ENCODE measurements at places on chromosomes 4 and X.

DNA sequence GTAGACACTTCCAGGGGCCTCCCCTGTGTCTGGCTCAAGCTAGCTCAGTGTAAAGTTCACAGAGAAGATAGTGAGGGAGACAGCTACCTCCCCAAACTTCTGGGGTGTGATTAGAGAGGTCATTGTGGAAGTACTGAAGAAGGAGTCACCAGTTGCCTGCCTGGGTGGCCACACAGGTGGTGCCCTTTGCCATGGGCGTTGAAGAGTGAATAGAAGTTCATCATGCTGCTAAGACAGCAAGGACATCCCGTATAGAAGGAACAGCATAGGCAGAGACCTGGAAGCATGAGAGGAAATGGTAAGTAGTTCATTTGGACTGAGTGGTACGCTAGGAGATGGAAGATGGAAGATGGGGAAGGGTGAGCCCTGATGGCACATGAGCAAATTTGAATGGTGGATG is 110.1 kb downstream of the PJA1 start:
- DNase-seq, result no peak

GRCh38 chrX:46627711-46628419 is 54.3 kb downstream of the CHST7 start:
- DNase-seq, result no peak

GRCh38 chr4:168604496-168605373 is 107.9 kb downstream of the PALLD start:
- DNase-seq, result no peak

DNA sequence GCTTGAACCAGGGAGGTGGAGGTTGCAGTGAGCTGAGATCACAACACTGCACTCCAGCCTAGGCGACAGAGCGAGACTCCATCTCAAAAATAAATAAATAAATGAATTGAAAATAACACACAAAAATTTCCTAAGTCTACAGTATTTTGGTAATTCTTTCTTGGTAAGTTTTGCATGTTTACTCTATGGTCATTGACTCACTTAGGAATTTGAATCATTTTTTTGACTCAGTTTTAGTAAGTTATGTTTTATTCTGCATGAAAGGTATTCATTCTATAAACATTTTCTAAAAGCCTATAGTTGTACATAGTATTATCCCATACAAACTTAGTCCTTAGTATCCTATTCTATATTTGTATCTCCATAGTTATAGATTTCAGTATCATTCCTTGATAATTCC is 772.9 kb upstream of the SLIT2 start:
- DNase-seq, result no peak

DNA sequence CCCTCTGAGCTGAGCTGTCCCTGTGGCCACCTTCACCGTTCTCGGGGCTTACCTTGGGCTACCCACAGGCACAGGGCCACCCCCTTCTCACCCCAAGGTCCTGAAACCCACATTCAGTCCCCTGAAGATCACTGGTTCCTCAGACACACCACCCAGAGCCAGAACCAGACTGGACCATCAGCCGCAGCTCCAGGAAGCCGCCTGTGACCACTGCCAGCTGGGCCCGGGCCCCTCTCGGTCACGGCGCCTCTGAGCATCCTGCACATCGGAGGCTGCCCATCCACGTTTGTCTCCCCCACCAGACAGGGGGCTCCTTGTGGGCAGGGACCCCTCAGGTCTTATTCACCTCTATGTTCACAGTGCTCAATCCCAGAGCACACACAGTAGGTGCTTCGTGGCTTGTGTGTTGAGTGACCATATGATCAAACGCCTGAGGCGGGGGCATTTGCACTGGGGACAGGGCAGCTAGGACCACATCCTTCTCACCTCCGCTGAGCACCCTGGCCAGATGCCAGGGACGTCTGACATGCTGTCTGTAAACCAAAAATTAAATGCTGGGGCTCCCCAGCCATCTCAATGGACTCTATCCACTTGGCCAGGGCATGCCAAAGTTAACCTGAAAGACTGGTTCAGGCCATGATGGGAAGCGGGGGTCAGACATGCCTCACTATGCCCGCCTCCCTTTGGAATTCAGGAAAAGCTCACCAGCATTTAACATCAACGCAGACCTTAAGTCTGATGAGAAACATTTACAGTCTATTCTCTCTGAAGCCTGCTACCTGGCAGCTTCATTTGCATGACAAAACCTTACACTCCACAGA is 109.4 kb upstream of the AFAP1 start:
- DNase-seq, result no peak

GRCh38 chrX:19863212-19863856 is 24.1 kb downstream of the SH3KBP1 start:
- DNase-seq, result no peak

DNA sequence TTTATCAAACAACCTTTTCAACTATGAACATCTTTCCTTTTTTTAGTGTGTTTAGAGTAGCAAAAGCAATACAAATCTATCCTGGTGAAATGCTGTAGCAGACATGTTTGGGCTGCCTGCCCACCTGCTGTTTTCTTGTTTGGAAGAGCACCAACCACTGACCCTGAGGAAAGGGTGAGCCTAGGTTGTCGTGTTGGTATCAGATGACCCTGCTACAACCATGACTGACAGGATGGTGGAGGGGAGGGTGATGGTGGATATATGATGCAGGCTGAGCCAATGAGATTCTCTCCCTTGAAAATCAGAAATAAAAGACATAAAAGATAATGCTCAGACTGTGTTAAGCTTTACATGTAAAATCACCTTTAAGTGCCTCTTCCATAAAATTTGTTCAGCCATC is 201.2 kb downstream of the NPNT start:
- DNase-seq, result no peak

GRCh38 chrX:29082558-29082957 is 495.3 kb downstream of the IL1RAPL1 start:
- no peak for DNase-seq

GRCh38 chr4:183118585-183118984 is 19.5 kb downstream of the WWC2 start:
- DNase-seq, result no peak

- no peak for DNase-seq
Measured at GRCh38 chr4:146709956-146710355, 71.3 kb downstream of the POU4F2 start.

DNA sequence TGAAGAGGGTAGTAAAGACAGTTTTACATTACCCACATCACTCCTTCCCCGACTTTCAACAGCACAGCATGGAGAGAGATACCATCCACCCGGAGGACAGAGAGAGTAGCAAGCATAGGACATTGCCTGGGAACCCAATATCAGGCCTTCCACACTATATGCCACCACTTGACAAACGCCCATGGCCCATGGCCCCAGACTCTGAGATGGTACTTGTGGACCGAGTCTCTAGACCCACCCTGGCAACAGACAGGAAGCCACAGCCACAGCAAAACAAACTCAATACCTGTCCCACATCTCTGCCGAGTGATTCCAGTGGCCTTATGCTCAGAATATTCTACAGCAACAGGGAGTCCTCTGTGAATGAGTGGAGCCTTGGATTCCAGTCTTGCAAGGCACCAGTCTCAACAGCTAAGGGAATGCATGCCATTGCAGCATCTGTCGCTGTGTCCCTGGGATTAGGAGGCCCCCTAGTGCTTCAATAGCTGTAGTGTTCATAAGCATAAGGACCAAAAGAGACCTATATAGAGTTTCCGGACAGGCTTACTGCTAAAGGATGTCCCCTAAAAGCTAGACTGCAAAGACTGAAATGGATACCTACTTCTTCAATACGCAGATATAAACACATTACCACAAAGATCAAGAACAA is 14.7 kb upstream of the CT55 start:
- no peak for DNase-seq

GRCh38 chr4:75135068-75135825 is 202.3 kb downstream of the PARM1 start:
- no peak for DNase-seq

DNA sequence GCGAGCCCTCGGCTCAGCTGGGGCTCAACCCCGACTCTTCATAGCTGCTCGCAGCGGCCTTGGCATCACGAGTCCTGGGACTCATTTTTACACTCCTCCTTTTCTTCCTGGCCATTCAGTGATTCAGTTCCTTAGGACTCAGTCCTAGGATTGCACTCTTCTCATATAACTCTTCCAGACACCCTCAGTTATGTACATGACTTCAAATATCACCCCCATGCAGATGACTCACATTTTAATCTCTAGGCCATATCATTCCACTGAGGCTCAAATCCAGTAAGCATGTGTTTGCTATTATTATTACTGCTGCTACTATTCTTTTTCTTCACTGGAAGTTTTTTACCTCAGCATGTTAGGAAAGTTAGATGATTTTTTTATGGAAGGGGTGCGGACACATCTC is 14.4 kb downstream of the ITGB1BP2 start:
- DNase-seq, result no peak

- DNase-seq, result no peak
Measured at GRCh38 chr4:89878611-89879010, 16.0 kb upstream of the MMRN1 start.

DNA sequence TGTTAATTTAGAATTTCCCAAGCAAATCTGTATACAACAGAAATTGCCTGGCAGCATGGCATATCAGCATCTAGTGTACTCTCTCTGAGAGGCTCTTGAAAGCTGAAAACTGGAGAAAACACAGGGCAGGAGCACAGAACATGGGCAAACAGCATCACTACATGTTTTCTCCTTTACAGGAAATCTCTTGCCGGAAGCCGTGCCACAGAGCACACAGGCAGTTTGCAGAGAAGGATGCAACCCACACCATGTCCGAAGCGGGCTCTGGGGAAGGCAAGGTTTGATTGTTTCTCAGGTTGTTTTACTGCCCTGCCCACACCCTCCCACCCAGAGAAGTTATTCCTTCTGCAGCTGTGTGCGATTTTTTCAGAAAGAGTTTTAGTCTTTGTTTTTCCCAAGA is 41.1 kb upstream of the FAM9C start:
- DNase-seq, result no peak

DNA sequence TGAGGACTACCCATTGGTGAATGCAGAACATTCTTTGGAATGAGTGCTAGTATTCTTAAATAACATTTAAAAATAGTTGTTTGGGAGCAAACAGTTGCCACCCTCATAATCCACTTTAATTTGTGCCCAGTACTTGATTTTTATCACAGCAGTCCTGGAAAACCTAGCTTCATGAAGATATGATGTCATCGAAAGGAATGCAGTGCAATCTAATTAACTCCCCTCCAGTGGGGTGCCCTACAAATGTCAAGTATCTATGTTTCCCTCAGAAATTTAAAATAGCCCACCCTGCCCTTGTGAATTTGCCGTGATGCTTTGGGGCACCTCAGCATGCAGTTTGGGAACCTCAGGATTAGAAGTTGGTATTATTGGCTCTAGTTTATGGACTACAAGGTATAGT is 5.4 kb downstream of the RAB9A start:
- no peak for DNase-seq

DNA sequence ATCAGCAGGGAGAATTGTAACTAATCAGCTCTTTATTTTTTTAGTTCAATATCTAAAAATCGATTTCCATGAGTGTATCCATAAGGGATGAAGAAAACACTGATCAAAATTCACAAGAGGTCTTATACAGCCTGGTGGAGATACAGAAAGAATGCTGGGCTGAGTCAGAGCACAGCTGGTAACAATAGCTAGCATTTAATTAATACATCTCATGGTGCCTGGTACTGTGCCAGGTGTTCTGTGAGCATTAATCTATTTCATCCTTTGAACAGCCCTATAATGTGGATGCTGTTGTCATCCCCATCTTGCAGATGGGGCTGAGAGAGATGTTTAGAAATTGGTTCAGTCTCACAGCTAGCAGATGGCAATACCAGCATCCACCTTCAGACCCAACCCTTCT is 250.9 kb upstream of the RPS6KA3 start:
- DNase-seq, result no peak

- DNase-seq, result no peak
Measured at GRCh38 chrX:101208152-101208905, 11.3 kb upstream of the DRP2 start.

DNA sequence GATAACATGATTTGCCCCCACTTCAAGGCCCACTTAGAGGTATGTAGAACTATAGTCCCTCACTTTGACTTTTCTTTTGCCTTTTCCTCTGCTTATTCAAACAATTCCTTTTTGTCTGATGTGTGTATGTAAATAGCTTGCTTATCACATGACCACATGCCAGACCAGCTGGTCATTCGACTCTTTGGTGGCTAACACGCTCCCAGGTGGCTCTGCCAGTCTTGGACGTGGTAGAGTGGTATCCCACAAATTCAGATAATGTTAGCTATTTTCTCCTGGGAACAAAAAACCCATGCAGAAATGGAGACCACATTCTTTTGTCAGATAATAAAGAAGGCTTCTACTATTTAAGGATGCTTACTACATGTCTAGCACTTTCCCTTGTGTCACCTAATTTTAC is 47.9 kb downstream of the ARHGAP24 start:
- DNase-seq, result no peak

DNA sequence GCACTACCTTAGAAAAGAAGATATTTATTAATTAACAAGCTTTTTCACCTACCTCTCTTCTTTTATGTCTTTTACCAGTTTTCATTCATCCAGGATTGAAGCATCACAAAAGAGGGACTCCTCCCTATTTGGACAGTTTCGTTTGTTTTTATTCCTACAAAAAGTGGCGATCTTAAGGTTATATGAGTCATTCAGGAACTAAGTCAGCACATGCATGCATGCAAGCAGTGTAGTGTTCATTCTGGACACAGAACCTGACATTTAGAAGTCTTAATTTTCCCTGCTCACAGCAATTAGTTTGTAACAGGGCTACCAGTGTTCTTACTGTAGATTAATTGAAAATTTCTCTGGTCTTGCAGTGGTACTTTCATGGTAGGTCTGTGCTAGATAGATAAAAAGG is 47.9 kb upstream of the QRFPR start:
- DNase-seq, result no peak

DNA sequence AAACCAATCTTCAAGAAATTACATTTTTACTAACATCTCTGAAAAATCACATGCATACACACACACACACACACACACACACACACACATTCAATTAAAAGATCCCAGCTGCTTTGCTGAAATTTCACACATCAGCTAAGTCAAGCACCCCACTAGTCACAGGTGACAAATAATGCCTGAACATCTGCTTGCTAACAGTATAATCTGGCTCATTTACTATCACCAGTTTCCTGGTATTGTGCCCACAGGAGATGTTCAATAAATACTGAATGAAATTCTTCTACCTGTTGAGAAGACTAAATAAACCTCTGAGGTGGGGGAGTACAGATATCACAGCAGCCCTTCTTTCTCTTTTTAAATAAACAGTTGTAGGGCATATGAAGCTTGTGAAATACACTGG is 994.0 kb downstream of the ARAP2 start:
- DNase-seq, result no peak

DNA sequence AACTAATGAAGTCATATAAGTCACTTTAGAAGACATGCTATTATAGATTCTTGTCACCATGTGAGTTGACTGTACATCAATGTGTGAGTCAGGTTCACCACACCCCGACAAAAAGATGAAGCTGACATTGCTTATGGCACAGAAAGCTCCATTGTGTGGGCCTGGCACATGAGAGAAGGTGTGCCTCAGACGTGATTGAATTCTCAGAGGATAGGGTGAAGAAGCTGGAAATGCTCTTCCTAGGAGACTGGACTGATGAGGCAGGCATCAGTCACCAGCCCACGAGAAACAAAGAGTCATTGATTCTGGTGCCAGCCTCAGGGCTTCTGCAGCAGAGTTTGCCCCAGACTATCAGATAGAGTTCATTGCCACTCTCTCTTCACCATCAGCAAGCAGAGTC is 35.9 kb upstream of the LRAT start:
- no peak for DNase-seq
